Activated naive CD8-positive, alpha-beta T cell treated with anti-CD3 and anti-CD28 coated beads, Interleukin-2, amount 50 U/mL, for 16 hours (primary cell): ENCODE measurements at places on chromosomes 6 and 20.

DNA sequence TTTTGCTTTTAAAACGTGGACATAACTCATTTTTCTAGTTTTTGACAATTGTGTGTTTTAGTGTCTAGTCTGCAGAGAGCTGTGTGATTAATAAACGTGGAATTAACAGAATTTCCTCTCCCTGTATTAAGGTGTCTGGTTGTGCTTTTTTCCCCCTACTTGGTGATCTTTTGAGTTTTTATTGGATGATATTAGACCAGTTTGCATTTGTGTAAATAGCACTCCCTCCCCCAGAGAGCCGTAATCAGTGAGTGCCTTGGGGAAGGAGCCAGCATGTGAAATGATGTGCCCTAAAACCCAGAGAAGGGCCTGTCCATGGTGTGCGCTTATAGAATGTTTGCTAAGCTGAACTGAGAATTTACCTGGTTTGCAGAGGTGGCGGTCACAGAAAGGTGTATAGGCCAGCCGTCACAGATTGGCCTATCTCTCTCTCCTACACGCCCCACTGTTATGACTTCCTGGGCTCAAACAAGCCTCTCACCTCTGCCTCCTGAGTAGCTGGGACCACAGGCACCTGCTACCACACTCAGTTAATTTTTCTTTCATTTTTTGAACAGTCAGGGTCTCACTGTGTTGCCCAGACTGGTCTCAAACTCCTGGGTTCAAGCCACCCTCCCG is 42.4 kb downstream of the ALDH5A1 start:
- no peak for DNase-seq

DNA sequence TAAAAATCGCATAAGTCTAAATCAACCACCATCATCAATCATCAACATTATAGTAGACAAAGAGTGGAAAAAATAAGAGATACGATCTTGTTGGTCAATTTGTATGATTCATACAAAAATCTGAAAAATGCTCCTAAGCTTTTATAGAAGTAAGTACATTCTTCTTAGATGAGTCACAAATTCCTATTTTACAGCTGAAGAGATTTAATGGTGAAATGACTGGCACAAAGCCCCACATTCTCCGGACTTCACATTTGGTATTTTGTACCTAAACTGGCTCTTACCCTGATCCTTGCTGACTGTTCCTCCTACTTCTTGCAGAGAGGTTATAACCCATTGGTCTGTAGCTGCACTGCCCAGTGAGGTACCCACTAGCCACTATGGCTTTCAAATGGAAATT is 29.9 kb upstream of the PREP start:
- no peak for DNase-seq

- no peak for DNase-seq
These were observed 2.0 kb downstream of the NAA20 start for GRCh38 chr20:20019123-20019522.

- DNase-seq, result no peak
These were observed 874.2 kb downstream of the TFAP2A start for GRCh38 chr6:9540534-9541126.
